ENCODE measurements at places on chromosomes 1 and 21.

- no peak for DNase-seq
Observed at GRCh38 chr1:29033829-29034466, 89.8 kb downstream of the TMEM200B start.

DNA sequence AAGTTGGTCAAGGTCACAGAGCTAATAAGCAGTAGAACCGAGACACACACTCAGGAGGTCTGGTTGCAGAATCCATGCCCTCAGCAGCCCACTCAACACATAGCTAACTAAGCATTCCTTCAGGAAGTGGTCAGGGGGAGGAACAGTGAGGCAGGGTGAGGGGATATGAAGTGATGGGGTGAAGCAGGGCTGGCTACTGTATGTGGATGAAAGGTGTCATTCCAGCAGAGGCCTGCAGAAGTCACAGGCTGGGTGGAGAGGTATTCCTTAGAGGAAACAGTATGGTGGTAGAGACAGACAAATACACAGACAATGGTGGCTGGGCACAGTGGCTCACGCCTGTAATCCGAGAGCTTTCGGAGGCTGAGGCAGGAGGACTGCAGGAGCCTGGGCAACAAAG is 14.1 kb downstream of the TMCO4 start:
- no peak for DNase-seq

- no peak for DNase-seq
Observed at GRCh38 chr1:167629681-167630567, at the start of gene RCSD1. RCSD1 (plus strand) TSS chr1:167630232; CDS start chr1:167630424, 192 bp downstream.

GRCh38 chr1:11653101-11653860 is 948 bp downstream of the FBXO2 start:
- no peak for DNase-seq

GRCh38 chr1:21781815-21782348 is 1.1 kb downstream of the USP48 start:
- DNase-seq: no peak

GRCh38 chr1:201694608-201695335 is 134.2 kb upstream of the IPO9 start:
- no peak for DNase-seq

GRCh38 chr1:30523055-30524020 is 200.0 kb downstream of the MATN1 start:
- DNase-seq: no peak
